ENCODE measurements at places on chromosomes 12 and 14.

DNA sequence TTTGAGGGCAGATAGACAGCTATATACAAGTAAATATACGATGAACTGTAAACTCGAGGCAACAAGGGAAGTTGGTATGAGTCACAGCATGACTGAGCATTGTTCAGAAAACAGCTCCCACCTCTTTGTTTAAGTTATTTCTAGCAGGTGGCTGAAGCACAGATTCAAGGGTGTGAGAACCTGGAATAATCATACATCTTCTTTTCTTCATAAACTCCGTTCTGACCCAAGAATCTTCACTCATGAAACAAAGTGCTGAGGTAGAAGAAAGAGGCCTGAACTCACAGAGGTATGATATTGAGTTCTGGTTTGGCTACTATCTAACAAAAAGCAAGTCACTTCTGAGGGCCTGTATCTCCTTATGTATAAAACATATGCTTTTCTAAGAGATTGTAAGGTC is 364.1 kb upstream of the KITLG start:
- no peak for DNase-seq

- no peak for DNase-seq
Measured at GRCh38 chr12:56315249-56315621, 553 bp downstream of the CNPY2 start.

DNA sequence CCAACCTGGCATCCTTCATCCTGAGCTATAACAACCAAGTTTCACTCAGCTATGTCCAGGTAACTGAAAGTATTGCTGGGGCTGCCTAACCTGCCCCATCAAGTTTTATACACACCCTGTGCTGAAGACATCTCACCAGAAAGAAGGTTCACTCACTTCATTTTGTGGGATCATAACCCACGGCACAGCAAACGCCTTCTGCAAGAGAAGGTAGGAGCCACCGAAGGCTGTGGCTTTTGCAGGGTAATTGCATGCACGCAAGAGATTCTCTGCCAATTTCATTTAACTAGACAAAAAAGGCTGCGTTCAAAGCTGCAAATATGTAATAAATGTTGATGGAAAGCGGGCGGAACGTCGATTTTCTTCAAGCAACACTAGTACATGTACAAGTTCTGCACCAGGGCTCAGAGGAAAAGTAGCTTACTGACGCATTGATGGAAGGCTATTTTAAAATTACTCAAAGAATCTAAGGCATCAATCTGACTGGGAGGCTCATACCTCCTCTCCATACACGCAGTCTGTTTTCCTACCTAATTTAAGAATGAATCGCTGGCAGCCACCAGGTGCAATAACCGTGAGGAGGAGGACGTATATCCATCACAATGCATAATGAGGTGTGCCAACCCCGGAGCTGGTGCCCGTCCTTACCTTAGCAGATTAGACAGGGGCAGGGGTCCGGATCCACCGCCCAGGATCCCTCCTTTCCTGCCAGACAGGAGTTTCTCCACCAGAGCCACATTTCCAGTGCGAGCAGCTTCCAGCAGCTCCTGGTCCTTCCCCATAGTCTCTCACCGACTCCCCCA is 1.1 kb downstream of the ANKS1B start:
- DNase-seq = no peak

- DNase-seq = no peak
Measured at GRCh38 chr12:53952335-53952694, 2.4 kb upstream of the HOXC12 start.

DNA sequence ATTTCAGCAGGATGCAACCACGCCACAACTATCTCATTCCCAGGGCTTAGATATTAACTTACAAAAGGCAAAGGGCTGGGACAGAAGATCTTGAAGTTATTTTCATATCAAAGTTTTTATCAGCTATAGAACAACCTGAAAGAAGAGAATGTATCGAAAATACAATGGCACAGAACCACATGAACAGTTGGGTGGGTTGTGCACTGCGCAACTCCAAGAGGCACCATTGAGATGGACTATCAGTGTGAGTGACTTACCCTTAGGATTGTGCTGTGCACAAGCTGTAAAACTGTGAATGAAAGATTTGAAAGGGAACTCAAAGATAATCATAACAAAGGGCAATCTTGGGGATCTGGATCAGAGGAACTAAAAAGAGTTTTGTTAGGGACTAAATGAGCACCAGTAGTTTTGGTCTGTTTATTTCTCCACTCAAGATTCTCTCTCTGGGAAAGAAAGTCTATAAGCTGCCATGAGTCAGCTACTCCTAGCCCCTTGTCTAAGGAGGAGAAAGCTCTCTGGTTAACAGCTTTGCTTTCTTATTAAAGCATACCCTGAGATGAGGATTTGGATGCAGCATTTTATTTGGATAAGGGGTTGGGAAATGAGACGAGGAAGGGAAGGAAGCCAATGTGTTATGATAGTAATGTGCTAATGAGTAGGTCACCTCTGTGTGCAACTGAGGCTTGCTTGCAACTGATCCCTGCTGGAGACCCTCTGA is 62.2 kb downstream of the TBX5 start:
- no peak for DNase-seq

DNA sequence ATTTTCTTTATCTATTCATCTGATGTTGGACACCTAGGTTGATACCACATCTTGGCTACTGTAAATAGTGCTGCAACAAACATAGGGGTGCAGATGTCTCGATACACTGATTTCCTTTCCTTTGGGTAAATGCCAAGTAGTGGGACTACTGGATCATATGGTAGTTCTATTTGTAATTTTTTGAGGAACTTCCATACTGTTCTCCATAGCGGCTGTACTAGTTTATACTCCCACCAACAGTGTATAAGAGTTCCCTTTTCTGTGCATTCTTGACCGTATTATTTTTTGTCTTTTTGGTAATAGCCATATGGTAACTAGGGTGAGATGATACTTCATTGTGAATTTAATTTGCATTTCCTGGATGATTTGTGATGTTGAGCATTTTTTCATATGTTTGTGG is 71.8 kb downstream of the LRP6 start:
- DNase-seq = no peak

DNA sequence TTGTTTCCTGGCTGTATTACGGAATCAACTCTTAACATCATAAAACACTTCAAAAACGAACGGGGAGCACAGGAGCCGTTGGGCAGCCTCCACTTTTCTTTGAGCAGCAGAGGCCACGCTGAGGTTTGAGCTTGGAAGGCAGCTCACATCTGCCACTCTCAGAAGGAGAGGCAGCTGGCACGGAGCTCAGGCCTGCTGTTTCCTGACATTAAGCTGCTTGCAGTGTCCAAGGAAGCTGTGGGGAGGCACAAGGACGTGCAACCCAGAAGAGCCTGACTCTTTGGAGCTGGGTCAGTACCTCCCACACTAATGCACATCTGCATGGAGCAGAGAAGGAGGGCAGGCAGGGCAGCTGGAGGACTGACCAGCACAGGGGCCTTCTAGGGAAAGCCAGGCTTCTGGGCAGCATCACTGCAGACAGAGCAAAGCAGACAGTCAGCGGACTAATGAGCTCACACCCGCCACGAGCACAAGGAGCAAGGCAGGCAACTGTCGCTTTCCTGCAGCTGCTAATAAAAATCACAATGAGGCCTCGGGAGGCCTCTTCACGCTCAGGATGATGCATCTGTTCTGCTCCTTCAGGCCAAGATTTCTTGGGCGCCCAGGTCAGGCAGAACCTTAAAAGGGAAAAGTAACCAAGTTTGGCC is 211.1 kb downstream of the GLT1D1 start:
- DNase-seq = peak; percentile 39

GRCh38 chr14:53888535-53889386 is 67.9 kb downstream of the BMP4 start:
- no peak for DNase-seq

GRCh38 chr12:14454098-14454907 is 88.8 kb downstream of the ATF7IP start:
- DNase-seq = peak; percentile 5

DNA sequence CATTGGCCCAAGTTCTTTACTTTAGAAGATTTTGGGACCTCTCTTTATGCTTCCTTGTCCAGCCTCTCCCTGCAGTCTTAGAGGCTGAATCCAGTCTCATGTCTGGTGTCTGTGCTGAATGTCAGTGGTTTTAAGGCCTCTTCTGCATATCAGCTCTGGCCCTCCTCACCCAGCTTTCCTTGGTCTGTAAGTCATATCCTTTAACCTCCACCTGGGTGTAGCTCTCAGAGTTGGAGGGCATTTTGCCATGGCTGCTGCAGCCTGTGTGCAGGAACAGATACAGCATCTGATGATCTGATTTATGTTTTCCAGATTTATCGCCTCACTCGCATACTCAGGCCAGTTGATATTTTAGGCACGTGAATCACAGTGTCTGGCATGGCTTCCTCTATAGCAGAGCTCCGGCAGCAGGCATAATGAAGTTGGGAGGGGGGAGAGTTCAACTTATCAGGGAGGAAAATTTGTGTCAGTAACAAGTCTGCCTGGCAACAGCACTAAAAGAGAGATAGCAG is 335.0 kb downstream of the PCNX1 start:
- no peak for DNase-seq

DNA sequence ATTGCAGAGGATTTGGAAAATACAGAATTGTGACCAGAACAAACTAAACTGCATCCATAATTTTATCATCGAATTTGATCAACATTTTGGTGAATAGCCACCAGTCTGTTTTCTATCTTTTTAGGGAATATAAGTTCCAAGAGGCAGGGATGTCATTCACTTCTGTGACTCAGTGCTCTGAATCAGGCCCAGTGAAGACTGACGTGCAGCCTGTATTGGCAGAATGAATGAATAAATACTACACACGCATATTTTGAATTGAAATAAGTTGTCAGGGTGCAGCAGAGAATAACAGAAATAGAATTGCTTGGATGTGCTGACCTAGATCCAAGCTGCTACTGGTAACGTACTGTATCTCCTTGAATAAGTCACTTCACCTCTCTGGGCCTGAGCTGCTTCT is 1.3 kb upstream of the EMP1 start:
- DNase-seq = no peak

DNA sequence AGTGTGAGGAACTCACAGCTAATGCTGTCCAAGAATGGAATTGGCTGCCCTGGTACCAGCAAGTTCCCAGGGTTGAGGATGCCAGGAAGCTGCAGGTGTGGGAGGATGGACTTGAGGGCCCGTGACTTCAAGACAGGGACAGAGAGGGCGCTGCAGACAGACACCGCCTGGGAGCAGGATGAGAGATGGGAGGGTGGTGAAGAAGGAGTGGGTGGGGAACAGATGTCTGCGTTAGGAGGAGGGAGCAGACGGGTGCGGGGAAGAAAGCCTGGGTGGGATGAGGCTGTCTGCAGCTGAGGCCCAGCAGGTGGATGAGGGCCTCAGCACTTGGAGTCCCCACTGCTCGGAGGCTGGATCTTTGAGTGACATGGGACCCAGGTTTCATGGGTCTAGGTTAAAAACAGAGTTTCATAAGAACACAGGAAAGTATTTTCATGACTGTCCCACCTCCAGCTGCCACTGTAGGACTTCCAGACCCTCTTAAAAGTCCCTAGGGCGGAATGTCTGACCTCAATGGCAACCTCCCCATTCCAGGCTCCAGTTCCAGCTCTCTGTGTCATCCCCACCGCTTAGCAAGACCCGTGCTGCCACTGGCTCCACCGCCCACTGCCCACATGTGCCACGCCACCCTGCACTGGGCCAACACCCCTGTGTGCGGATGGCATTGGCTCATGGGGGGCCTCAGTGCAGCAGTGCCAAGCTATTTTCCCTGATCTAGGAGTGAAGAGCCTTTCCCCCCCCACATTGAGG is 70.3 kb upstream of the SCN8A start:
- DNase-seq = no peak

Data from NCI-H1092 (cell line).